ENCODE measurements at places on chromosomes 2 and 18.

GRCh38 chr2:3267869-3268704, 109.5 kb downstream of the EIPR1 start:
- peak; percentile 39 for DNase-seq

- DNase-seq = no peak
These were observed 51.0 kb downstream of the LAMA3 start for GRCh38 chr18:23740105-23740830.

DNA sequence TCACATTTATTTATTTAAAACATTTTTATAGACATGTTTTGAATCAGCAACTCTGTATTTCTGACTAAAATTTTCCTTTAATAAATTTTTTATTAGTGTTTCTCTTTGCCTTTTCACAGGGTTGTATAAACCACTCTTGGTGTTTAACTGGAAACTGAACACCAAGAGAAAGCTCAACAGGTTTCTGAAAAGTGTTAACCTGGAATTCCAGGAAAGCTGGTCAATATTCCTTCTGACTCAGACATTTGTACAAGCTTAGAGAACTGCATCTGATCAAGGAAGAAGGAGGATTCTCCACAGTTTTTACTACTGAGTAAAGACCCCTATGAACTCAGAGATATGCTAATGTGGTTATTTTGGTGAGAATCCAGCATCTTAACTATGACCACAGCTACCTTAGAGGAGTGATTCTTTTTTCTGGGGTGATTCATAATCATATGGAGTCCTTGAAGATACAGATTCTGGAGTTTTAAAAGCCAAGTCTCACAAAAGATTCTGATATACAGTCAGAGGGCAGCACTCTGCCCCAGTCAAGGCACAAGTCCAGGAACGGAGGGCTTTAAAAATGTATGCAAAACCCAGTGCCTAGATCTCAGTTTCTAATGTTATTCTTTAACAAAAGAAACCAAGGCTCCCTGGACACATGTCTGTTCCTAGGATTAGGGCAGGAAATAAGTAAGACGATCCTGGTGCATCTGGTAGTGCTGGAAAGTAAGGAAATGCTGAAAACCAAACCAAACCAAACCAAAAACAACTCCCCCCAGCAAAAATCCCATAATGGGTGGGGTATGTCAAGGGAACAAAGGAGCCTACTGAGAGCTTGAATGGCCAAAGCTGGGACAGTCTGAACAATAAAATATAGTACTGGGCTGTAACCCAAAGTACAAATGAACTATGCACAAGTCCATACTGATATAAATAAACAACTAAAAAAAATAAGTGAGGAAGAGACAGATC, 85.1 kb upstream of the FZD5 start:
- DNase-seq = no peak

- no peak for DNase-seq
These were observed 23.3 kb downstream of the ERCC3 start for GRCh38 chr2:127270663-127271062.

- no peak for DNase-seq
These were observed 18.6 kb upstream of the PDE1A start for GRCh38 chr2:182445391-182445965.
